ENCODE measurements at places on chromosomes 7 and 10.

GRCh38 chr7:98852826-98853225, 17.0 kb downstream of the TMEM130 start:
- no peak for DNase-seq

GRCh38 chr7:96243241-96243640, 78.7 kb downstream of the SLC25A13 start:
- no peak for DNase-seq

- no peak for DNase-seq
Measured at GRCh38 chr7:130268463-130269317, 2.0 kb downstream of the CPA2 start.

DNA sequence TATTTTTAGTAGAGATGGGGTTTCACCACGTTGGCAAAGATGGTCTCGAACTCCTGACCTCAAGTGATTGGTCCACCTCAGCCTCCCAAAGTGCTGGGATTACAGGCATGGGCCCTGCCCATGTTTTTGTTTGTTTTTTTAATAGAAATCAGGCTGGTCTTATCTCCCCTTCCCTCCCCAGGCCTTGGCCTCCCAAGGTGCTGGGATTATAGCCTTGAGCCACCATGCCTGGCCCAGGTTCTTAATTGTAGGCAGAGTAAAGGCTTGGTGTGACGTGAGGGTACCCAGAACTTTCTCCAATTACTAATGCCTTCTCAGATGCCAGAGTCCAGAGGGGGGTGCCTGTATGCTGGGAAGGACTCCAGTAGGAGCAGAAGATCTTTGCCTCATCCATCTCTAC, 5.2 kb upstream of the MKRN1 start:
- DNase-seq: no peak

- DNase-seq: no peak
Measured at GRCh38 chr10:98528166-98528804, 81.5 kb upstream of the HPS1 start.

GRCh38 chr10:84076047-84076388, 63.3 kb upstream of the GHITM start:
- no peak for DNase-seq
